RCC 7860 (cell line): ENCODE measurements at places on chromosomes 7 and 10.

- DNase-seq = no peak
These were observed 10.9 kb upstream of the TAS2R39 start for GRCh38 chr7:143172354-143172753.

- peak; percentile 74 for DNase-seq
These were observed 48.7 kb downstream of the CREB3L2 start for GRCh38 chr7:137953043-137953664.

DNA sequence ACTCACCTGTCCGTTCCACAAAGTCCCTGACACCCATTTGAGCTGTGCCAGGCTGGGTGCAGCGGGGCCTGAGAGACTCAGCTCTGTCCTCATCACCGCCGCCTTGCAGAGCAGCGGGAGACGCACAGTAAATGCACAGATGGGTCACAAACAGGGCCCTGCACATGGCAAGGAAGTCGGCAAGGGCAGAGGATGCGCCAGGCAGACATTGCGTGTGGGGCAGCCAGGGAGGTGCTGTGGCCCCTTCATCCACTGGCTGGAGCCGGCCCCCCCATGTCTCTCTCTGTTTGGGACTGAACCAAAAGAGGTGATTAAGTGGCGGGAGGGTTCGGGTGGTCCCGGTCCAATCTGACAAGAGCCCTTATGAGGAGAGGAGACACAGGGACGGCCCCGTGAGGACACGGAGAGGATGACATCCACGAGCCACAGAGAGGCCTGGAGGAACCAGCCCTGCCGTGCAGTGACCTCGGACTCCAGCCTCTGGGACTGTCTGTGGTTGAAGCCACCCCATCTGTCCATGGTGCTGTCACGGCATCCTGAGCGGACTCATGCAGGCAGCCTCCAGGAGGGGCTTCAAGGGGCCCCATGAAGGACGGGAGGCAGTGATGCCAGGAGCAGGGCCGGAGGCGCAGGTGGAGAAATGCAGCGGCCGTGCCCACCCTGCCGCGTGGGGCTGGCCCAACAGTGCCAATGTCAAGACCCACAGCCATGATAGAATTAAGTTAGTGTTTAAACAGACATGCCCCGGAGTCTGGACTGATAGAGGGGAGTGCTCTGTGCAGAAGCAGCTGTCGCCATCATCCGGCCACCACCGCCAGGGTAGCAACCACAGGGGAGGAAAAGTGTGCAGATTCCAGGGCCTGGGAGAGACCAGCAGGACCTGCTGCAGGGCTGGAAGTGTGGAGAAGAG lies 28.4 kb upstream of the FOXL3 start:
- no peak for DNase-seq

DNA sequence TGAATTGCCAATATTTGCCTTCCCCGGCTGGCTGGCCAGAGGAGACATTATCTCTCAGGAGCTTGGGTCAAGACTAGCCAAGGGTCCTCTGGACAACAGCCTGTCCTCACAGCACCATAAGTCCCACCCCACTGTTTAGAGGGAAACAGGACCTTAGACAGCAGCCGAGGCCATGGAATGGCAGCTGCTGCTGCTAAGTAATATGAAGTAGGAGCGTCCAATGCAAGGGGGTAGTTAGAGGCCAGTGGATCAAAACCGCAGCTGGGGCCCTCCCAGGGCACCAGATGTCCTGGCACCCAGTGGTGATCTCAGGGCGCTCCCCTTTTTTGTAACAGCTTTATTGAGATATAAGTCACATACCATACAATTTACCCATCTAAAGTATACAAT lies 12.9 kb upstream of the KCP start:
- DNase-seq = no peak

GRCh38 chr10:30456266-30456665 lies 22.3 kb downstream of the MAP3K8 start:
- no peak for DNase-seq
